Testis (tissue), 5 donors: ENCODE measurements at places on chromosomes 6 and 20. TPM values are rescaled to one million over a fixed set of nuclear protein-coding genes. Genes with fewer than 3 reads are reported as not detected.

The ELOVL4 gene
- 8.8 TPM for total RNA-seq

The CDKAL1 gene
- 16.1 TPM for total RNA-seq

The IFT52 gene
- total RNA-seq, result 57.1 TPM

The PLCB4 gene
- total RNA-seq, result 19.4 TPM

The C6orf118 gene
- total RNA-seq, result 16.1 TPM

The NCOA3 gene
- 27.6 TPM for total RNA-seq

The PHACTR3 gene
- total RNA-seq, result 0.94 TPM

The CDS2 gene
- total RNA-seq, result 65.7 TPM

The PRR18 gene
- total RNA-seq, result 0.62 TPM

The OR2B6 gene
- 1.0 TPM for total RNA-seq

The MAK gene
- 9.4 TPM for total RNA-seq
